Stimulated activated CD8-positive, alpha-beta memory T cell treated with anti-CD3 and anti-CD28 coated beads, Interleukin-15, amount 100 ng/mL, for 24 hours (primary cell): ENCODE measurements at places on chromosomes 4 and X.

- no peak for DNase-seq
Measured at GRCh38 chrX:43557792-43558191, 98.3 kb upstream of the MAOA start.

GRCh38 chrX:140764401-140764919, 54.9 kb downstream of the LINC00632 start:
- no peak for DNase-seq

DNA sequence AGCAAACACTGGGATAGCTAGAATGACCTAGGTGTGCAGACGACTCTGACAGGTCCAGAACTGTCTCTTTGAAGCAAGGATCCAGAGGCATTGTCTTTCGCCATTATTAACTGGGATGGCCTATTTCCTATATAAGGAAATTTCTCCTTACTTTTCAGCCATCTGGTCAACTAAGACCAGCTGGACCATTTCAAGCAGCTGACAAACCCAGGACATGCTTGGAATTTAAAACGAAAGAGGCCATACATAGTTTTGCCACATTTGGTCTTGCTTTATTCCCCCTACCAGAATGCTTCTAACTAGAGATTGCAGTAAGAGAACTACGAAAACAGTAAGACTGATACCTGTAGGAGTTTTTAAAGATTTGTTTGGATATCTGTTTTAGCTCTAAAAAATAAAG, 87.0 kb downstream of the GLRA2 start:
- DNase-seq: no peak

DNA sequence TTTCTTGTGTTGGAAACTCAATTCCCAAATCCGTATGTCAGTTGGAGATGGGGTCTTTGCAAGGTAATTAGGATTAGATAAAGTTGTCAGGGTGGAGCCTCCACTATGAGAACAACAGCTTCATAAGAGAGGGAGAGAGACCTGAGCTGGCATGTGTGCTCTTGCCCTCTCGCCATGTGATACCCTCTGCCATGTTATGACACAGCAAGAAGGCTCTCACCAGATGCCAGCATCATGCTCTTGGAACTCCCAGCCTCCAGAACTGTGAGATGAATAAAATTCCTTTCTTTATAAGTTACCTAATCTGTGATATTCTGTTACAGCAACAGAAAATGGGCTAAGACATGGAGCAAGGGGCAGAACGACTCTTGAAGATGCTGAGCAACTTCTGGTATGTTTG, 201.9 kb upstream of the BOD1L1 start:
- no peak for DNase-seq

GRCh38 chr4:119835613-119835910, 207.0 kb upstream of the PDE5A start:
- no peak for DNase-seq
